ENCODE measurements at places on chromosomes 3 and 15.

DNA sequence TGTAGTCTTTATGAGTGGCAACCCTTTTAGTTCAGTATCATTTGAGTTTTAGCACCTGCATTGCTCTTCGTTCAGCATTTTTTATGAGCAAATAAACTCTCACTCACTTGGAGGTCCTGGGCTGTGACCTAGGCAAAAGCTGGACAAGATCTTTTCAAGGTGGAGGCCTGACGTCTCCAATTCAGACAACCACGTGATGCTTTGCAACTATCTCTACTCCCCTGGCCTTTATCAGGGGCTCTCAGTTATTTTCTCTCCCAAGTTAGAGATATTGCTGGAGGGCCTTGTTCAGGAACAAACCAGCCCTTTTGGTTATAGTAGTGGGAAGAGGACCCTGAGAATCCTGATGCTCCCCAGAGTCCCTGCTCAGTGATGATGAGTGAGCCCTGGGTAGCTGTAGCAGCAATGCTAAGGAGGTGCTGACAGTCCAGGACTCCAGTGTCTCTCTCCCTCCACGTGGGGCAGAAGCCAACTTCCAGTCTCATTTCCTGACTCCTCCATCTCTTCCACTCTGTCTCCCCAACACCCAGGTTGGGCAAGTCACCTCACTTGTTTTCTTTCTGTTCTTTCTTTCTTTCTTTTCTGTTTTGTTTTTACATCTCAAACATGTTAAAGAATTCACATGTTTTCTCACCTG lies 30.4 kb downstream of the HAPLN3 start:
- DNase-seq, result no peak

DNA sequence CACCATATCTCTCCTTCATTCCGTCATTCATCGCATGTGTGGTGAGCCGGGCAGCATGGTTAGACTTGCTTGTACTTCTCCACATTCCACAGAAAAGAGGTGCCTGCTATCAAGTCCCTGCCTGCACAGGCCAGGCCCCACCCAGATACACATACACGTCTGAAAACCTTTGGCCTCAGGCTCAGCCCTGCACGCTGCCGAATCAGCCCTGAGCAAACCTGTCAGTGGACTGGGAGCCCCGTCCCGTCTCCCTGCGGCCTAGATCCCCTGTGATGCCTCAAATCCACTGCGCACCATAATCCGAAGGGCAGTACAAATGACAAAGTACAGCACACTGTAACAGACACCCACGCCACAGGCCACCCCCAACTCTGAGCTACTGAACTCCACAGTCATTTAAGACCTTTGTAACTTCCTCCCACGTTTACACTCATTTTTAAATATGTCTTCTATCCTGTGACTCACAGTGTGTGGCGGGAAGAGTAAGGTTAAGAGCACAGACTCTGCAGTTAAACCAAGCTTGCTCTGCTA lies 67.1 kb downstream of the MB21D2 start:
- peak; percentile 33 for DNase-seq

GRCh38 chr15:83658430-83659416 lies 4.8 kb downstream of the ADAMTSL3 start:
- DNase-seq, result no peak

DNA sequence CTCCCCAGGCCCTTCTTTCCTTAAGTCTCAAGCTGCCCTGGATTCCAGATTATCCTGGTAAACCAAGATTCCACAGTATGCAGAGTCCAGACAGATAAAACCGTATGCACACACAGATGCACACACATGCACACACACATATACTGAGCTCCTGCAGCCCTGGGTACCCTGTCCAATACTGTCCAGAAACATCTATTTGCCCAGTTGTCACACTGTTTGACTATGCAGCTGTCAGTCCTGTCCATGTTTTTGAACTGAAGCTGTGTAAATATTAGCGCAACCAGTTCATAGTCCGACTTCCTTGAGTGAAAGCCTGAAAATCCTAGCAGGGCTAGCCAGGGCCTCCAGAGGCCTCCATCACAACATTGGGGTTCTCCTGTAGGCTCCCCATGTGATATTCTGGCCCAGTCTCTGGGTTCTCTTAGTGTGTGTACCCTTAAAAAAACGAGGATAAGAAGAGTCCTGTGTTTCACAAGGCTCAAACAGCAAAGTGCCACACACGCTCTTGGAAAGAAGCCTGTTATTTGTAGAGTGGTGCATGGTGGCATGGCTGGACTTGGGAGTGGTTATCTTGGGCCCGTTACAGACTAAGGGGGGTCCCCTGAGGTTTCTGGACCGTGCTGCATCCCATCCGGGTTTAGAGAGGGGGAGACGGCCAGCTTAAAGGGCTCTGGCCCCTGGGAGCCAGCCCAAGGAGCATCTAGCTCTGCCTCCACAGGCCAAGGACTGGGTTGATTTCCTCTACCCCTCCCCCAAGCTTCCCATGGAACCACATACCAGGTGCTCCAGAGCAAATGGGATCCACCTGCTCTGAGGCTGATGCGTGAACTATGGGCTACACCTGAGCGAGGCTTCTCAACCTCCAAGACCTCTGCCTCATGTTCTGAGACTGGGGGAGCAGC lies 108.3 kb downstream of the IQSEC1 start:
- DNase-seq, result no peak

DNA sequence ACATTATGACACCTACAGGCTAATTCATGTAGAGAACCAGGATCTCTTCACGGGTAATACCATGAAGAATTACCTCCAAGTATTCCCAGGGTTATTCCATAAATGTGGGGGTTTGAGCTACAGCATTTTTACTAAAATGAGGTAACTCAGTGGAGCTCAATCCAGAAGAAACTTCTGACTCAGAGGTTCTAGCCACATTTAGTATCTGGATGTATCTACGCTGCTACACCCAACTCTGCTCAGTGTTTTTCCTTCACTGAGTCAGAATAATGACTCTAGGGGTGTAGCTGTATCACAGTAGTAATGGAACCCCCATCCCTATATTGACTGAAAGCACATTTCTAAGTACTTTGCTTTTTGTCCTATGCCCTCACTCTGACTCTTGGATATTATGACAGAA lies 52.4 kb downstream of the COPS2 start:
- no peak for DNase-seq

DNA sequence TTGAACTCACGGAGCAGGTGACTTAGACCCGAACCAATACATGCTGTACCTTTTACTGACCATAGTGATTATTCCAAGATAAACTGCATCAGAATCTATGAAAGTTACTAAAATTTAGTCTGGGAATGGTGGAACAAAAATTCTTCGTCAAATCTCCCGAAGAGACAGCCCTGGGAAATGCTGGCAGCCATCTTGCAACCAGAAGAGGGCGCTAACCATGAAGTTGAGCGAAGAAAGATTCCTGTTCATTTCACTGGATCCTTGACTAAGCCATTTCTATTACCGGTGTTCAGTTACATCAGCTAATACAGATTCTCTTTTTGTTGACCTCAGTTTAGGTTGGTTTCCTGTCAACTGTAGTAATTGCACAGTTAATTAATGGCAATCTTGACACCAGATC lies 199.6 kb downstream of the SLC9A9 start:
- no peak for DNase-seq

DNA sequence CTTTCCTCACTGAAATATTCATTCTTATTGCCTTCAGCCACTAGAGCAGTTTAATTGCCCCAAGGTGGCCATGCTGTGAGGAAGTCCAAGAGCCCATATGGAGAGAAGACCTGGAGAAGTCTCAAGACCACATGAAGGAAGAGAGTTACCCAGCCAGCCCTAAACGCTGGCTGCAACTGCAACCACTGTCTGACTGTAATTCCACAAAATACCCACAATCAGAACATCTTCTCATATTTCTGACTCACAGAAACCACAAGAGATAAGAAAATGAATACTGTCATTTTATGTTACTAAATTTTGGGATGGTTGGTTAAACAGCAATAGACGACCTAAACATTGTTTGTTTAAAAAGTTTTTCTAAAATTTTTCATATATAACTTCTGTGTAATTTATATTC lies 14.7 kb upstream of the SST start:
- no peak for DNase-seq

Measured in activated CD8-positive, alpha-beta T cell treated with anti-CD3 and anti-CD28 coated beads, Interleukin-2, amount 10 ng/mL, durations not matched to agents 7 days and 5 days (primary cell).